ENCODE measurements at places on chromosomes 6 and 20.

GRCh38 chr6:246352-246751 is 45.9 kb upstream of the DUSP22 start:
- DNase-seq: no peak

DNA sequence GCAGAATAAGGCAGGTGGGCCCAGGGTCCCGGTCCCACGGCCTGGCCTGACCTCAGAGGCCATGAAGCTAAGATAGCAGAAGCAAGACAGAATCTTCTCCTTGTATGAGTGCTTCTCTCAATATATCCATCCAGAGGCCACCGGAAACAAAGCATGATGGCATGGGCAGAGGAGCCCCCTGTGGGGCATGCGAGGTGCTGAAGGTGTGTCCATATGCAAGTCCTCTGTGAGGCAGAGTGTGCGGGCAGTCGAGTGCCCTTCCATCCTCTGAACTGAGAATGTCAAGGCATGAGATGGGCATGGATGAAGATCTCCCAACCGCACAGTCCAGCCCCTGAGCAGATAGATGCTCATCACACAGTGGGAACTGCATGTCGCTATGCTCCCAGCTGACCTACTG is 9.8 kb upstream of the GGTLC1 start:
- DNase-seq: no peak

DNA sequence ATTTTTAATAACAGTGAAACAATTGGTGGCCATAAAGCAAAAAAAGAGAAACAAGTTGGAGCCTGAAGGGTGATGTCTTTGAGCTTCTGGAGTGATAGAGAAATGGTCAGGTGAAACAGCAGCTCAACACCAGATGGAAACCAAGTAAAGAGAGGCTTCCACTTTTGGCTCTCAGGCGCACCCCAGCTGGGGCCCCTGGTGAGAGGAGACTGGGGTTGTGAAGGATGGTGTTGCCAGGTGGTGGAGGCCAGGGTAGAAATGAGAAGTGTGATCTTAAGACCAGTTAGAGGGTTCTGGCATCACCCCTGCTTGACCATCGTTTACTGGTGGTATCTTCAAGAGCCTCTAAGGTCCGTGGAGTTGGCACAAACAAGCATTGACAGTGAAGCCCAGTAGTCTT is 126.0 kb upstream of the AKIRIN2 start:
- DNase-seq: no peak

GRCh38 chr6:75180864-75181263 is 25.0 kb downstream of the COL12A1 start:
- no peak for DNase-seq

DNA sequence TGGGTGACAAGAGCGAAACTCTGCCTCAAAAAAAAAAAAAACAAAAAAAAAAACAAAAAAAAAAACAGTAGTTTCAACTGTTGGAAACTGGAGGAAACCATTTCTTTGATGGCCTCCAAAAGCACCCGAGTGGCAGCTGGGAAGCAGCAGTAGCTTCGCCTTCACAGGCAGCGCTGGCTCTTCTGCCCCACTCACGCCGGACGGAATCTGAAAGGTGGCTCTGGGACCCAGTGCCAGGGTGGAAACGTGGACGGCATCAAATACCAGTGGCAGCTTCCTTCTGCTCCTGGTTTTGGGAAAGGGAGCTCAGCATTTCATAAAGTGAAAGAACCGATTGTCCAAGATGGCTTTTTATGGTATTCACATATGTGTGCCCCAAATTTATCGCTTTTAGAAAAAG is 159.4 kb downstream of the SMOC2 start:
- DNase-seq: no peak

GRCh38 chr6:10383331-10384090 is 31.4 kb downstream of the TFAP2A start:
- DNase-seq: no peak

DNA sequence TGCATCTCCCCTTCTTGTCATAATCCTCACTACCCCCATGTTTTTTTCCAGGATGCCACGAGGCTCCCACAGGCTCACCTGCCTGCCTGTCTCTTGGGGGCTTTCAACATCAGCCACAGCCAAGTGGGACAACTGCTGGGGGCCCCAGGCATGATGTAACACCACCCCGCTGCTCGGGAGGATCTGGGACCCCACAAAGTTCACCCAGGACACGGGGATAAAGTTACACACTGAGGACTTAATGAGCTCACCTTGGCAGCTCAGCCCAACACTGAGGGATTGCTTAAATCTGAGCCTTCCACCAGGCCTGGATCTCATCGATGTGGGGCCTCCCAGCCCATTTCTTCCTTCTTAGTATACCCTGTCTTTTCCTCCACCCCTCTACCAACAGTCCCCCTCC is 56.4 kb upstream of the NNAT start:
- no peak for DNase-seq

DNA sequence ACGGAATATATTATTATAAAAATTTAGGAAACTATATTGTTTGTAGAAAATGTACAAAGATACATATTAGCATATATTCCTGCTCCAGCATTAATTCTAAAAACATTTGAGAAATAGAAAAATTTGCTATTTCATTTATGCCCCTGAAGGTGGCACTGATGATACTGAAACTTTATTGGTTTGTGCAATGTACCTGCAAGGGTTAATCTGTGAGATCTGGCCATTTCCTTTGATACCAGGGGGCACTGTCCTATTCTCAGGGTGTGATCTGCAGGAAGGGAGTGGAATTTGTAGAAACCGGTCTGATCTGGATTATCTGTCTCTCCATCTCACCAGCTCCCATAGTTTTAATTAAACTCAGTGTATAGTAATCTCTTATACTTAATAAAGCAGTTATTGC is 625.1 kb upstream of the IMPG1 start:
- no peak for DNase-seq

GRCh38 chr6:87636315-87636714 is 46.4 kb downstream of the ORC3 start:
- no peak for DNase-seq

GRCh38 chr6:170034294-170034693 is 256.6 kb downstream of the DLL1 start:
- no peak for DNase-seq

- DNase-seq: no peak
These were observed 25.1 kb upstream of the FBXO30 start for GRCh38 chr6:145839653-145840052.

DNA sequence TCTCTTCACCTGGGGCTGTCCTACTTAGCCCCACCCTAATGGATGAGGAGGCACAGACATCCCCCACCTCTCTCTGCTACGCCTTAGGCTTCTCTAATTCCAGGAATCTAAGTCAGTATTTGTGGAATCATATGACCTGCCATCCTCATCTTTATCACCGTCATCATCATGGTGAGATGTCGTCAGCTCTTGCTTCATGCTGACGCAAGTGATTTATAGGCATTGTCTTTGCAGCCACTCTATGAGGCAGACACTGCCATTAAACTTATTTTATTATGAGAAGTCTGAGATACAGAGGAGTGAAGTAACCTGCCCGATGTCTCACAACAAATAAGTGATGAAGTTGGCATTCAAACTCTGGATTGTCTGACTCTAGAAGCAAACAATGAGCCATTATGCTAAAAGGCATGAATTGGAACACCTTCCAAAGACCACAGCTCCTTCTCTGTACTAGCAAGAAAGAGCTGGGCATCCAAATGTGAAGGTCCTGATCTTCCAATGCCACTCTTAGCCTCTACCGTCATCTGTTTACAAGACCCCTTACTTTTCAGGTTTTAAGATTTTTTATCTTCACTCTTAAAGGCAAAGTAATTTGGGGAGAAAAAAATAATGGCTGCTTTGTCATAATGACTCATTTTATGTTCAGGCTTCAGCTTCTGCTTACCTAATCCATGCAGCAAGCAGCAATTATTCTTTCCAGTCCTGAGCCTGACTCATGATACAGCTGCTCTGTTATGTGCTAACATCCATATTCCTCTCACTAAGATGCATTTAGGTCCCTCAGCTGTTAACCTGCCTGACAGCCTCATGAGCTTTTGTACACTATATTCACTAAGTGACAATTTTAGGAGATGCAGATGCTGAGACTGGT is 113.7 kb upstream of the BCLAF1 start:
- no peak for DNase-seq

GRCh38 chr6:33769248-33769821 is 19.6 kb downstream of the LEMD2 start:
- DNase-seq: no peak

DNA sequence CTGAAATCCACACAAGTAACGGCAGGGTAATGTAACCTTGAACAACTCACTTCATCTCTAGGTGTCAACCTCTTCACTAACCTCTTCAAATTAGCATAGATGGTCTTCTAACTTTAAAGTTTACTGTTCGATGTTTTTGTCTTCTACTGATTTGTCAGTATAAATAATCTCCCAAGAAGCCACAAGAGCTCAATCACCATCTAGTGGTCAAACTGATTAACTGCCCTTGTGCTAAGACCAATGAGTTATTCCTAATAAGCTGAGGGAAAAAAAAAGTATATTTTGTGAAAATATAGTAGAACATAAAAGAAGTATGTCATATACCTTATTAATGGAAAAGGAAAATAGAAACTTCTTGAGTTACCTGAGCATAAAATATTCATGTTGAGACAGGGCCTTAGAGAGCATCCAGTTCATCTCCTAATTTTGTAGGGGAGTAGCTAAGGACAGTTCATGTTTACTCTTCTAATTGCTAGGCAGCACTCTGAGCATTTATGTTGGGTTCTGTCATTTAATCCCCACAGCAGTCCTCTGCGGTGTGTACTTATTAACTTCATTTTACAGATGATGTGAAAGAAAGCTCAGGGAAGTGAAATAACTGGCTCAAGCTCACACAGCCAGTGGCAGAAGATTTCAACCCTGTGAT is 317.1 kb downstream of the ESR1 start:
- no peak for DNase-seq

GRCh38 chr6:19613678-19614077 is 223.5 kb upstream of the ID4 start:
- no peak for DNase-seq

DNA sequence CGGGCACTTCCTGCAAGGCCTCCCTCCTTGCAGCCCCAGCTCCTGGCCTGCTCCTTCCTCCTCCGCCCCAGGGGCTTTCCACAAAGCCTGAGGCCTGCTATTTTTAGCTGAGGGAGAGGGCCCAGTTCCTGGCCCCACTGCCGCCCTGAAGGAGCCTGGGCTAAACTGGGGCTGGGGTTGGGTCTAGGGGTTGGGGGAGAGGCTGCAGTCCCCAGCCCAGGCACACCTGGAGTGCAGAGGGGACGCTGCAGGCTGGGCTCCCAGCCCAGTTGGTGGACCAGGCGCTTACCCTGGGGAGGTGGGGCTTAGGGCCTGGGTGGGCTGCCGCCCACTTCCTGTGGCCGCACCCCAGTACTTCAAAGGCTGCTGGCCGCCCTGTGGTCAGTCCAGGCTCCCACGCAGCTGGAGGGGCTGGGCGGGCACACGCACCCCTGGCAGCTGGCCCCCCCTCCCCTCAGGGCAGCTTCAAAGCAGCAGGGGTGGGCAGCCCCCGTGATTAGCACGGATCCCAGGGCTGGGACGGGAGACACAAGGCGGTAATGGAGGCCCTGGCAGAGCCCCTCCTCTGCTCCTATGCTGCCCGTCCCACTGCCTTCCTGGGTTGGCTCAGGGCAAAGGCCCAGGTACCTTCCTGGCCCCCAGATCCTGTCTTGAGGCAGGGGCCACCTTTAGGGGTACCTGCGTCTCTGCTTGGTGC is 7.1 kb upstream of the ABHD16B start:
- no peak for DNase-seq

- DNase-seq: no peak
These were observed 1.3 kb downstream of the SEC63 start for GRCh38 chr6:107956586-107957307.

DNA sequence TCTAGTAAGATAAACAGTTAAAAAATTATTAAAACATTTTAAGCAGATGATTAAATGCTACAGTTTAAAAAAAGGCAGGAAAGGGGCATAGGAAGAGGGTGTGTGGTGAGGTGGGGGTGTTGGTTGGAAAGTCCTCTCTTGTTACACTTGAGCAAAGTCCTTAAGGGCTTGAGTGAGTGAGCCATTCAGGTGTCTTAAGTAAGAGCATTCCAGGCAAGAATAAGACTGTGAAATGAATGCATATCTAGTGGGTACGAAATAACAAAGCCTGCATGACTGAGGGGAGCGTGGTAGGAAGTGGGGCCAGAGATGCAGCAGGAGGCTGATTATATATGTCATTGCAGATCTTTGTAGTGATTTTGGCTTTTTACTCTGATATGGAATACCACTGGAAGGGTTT is 5.1 kb downstream of the CDKAL1 start:
- DNase-seq: no peak

- DNase-seq: no peak
These were observed 8.0 kb upstream of the UBE2J1 start for GRCh38 chr6:89360415-89360999.

DNA sequence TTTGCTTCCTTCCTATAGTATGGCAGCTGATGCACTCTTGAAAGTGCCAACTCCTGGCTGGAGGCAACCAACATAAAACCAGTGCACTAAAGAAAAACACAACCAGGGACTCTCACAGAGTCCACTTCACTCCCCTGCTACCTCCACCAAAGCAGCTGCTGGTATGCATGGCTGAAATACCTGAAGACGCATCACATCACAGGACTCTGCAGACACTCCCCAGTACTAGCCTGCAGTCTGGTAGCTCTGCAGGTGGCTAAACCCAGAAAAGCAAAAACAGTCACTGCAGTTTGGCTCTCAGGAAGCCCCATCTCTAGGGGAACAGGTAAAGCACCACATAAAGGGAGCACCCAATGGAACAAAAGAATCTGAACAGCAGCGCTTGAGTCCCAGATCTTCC is 473.0 kb upstream of the SPTLC3 start:
- DNase-seq: no peak

- DNase-seq: no peak
These were observed 277.3 kb upstream of the PRND start for GRCh38 chr20:4444404-4444803.

- DNase-seq: no peak
These were observed 136.0 kb downstream of the AIG1 start for GRCh38 chr6:143196525-143197225.

GRCh38 chr6:119147101-119148053 is 68.9 kb upstream of the FAM184A start:
- peak; percentile 81 for DNase-seq

GRCh38 chr6:111503660-111504059 is 20.6 kb upstream of the REV3L start:
- no peak for DNase-seq

GRCh38 chr6:23890543-23891227 is 235.3 kb upstream of the NRSN1 start:
- no peak for DNase-seq

DNA sequence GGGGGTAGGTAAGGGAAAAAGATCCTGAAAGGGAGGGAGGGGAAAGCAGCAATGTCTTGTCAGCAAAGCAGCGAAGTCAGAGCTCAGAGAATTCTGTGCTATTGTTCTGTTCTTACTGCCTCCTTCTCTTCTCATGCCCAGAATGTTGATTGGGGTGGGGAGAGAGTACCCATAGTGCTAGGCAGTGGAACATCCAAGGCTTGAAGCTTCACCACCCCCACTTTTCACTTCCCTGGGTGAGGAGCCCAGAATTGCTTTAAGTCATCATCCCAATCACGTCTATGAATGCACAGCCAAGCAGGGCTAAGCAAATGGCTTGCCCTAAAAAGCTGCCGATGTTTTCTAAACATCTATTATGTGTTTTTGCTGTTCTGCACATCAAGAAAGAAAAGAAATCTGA is 16.5 kb downstream of the REPS1 start:
- DNase-seq: no peak

Measured in activated CD8-positive, alpha-beta memory T cell treated with anti-CD3 and anti-CD28 coated beads, Interleukin-2, amount 10 ng/mL, durations not matched to agents 7 days and 5 days (primary cell).